ENCODE measurements at places on chromosomes 3 and 15.

DNA sequence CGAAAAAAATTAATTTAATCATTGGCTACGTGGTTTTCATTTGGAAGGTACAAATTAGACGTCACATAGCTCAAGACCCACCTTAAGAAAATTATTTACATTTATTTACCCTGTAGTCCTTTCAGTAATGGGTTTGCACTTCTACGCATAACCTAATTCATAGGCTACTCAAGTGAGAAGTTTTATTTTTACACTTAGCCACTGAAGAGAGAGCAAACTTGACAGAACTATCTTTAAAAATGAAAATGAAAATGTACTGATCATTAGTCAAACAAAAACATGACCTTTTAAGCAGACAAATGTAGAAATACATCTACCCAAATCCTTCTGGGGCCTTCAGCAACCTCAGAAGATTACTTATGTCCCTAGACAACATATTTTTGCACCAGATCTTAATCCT, 269.4 kb upstream of the TTC14 start:
- no peak for DNase-seq

DNA sequence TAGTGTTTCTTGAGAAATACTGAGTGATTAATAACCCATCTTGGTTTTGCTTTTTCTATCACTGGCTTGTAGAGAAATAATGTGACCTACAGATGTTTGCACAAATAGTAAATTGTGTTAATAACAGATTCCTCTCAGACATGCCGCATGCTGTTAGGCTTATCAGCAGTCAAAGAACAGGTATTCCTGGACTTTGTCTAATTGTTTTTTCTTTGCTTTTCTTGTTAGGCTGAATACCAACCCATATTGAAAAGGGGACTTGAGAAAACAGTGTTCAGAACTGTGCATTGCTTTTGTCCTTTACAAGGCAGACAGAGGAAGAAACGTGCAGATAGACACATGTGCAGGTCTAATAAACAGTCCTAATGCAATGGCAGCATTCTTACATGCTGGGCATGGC, 51.0 kb upstream of the RARB start:
- no peak for DNase-seq

DNA sequence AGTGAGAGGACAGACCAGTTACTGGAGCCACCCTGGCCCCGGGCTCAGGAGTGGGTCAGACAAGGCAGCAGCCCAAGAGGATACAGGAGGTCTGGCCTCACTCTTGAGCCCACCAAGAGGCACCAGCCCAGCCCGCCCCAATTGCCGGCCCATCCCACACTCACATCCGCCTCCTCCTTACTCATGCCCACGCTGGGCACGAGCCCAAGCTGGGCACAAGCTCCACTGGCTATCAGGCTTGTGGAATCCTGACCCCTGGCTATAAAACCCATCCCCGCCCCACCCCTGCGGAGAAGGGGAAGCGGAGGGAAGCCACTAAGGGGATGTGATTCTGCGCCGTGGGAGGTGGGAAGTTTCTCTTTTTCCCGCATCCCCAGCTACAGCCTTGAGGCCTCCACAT, 25.9 kb downstream of the ADCY5 start:
- peak; percentile 62 for DNase-seq

DNA sequence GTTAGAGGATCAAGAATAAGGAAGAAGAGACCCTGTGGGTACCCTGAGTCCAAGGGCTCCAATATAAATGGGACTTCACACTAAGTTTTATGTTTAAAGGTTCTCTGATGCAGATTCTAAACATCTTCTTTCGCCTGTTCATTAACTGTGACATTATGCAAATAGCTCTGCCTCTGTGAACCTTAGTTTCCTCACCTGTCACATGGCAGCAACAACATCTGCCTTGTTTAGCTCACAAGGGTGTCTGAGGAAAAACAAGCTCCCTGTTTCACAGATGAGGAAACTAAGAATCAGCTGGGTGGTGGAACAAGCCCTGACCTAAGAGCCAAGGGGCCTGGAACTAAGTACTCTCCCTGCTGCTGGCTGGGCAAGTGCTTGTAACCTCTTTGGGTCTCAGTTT, 40.8 kb downstream of the GOLGA6L1 start:
- DNase-seq: no peak

DNA sequence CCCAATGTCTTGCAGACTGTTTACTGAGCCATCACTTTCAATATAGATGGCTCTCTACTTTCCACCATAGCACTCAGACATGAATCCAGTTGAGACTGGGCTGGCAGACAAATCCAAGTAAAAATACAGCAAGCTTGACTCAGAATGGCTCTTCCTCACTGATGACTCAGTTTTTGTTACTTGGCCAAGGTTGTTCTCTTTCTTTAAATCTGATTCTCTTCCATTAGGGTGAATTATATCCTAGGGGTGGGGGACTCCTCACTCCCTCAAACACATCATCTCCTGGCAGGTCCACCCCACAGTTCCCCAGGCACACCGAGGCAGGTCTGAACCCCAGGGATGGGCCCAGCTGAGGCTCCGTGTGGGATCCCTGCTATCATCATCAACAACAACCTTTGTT, 157.9 kb downstream of the MEX3B start:
- no peak for DNase-seq

DNA sequence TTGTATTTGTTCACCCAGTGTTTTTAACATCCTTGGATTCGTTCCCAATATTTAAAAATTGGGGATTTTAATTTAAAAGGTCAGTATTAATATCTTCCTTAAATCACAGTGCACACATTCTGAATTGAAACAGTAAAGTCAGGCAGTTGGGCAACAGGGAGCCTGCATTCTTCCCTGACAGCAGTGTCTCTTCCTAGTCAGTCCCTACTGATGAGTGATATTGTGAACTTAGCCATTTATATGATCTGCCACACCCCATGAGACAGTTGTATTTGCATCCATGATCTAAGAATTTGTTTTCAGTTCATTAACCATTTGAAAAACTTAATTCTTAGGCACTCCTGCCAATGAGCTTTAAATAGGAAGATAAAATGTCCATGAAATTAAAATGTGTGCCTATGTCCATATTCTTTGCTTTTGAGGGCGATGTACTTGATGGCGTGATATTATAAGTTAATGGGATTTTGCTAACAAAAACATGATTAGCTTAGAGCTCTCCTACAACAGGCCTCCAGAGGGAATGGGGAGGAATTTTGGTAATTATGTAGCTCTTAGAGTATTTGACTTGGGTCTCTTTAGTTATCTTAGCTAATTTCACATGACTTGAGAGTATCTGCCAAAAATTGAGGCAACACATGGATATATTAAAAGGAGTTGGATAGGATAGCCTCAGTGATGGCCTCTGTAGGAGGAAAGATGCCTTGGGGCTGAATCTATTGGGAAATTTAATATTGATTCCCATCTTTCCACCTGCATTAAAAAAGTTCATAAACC, 219.3 kb downstream of the PTPRG start:
- DNase-seq: no peak

DNA sequence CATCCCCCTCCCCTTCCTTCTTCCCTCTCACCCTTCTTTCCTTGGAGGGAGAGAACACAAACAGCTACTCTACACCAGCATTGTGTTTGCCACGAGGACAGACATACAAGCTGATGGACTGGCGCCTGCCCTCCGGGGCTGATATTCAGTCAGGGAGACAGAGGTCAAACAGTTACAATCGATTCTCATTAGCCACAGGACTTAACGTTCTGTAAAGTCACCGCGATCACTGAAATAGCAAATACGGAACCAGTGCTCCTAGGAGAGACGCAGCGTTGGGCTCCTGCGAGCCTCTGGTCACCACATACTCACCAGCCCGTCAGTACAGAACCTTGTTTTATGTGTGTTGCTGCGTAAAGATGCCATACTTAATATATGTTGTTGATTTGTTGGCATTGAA, 108.8 kb downstream of the LRRK1 start:
- DNase-seq: no peak

DNA sequence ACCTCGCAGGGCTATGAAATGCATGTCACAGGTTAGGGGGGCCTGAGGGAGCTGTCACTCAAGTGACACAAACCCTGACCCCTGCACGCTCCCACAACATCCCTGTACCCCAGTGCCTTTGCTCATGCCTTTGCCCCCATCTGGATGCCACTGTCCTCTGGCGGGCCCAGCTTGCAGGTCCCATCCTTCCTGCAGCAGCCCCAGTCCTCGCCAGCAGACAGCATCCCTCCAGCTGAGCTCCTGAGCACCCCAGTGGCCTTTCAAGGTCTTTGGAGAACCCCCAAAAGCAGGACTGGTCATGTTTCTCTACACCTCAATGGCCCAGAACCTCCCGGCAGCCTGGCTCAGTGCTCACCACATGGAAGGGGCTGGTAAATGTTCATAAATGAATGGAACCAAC, 170.4 kb downstream of the ADAMTS17 start:
- no peak for DNase-seq

DNA sequence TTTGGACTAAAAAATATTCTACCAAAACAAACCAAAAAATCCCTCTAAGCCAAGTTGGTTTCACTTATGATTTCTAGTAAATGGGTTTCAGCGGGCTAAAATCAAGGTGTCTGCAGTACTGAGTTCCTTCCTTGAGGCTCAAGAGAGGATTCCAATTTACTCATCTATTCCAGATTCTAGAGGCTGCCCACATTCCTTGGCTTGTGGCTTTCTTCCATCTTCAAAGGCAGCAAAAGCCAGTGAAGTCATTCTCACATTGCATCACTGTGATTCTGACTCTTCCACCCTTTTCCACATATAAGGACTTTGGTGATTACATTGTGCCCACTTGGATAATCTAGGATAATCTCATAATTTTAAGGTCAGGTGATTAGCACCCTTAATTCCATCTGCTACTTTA, 48.1 kb downstream of the DPPA2 start:
- DNase-seq: no peak

- peak; percentile 15 for DNase-seq
Measured at GRCh38 chr3:193124861-193125260, 116.2 kb upstream of the PLAAT1 start.

DNA sequence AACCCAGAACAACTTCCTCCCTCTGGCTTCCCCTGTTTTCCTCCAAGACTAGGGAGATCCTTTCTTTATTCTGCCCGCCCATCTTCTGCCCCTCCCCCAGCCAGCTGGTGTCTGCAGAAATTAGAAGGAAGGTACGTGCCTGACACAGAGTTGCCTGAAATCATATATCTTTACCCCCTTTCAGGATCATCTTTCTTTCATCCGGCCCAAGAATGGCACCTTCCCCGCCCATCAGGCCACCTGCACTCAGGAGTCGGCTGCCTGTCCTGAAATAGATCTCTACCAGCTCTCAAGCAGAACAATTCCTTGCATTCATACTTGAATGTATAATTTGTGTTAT, 133.7 kb downstream of the VGLL4 start:
- DNase-seq: no peak

DNA sequence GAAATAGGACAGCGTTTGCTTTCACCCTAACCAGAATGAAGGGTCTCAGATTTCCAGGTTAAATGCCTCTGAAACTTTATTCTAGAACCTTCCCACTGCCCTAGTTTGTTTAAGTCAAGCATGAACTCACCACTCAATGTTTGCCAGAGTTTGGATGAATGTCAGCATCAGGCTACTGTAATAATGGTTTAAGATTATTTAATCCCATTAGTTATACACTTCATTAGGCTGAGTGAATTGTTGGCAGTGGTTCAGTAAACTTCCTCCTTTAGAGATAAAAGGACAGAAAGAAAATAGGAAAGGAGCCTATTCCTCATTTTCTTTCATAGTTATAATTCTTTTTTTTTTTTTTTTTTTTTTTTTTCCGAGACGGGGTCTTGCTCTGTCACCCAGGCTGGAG, 401.9 kb upstream of the TPRG1 start:
- DNase-seq: no peak

- DNase-seq: no peak
Measured at GRCh38 chr15:35986191-35986721, 440.3 kb upstream of the DPH6 start.

Data from nucleus accumbens (tissue), 56 donors.